ENCODE measurements at places on chromosomes 6 and 20.

- peak; percentile 83 for DNase-seq
These were observed at the start of gene RAB22A for GRCh38 chr20:58309591-58310290. Gene RAB22A (plus strand): TSS chr20:58309715. CDS start chr20:58309977, 262 bp downstream.

GRCh38 chr20:35564905-35565304 lies 23.0 kb downstream of the ERGIC3 start:
- no peak for DNase-seq

DNA sequence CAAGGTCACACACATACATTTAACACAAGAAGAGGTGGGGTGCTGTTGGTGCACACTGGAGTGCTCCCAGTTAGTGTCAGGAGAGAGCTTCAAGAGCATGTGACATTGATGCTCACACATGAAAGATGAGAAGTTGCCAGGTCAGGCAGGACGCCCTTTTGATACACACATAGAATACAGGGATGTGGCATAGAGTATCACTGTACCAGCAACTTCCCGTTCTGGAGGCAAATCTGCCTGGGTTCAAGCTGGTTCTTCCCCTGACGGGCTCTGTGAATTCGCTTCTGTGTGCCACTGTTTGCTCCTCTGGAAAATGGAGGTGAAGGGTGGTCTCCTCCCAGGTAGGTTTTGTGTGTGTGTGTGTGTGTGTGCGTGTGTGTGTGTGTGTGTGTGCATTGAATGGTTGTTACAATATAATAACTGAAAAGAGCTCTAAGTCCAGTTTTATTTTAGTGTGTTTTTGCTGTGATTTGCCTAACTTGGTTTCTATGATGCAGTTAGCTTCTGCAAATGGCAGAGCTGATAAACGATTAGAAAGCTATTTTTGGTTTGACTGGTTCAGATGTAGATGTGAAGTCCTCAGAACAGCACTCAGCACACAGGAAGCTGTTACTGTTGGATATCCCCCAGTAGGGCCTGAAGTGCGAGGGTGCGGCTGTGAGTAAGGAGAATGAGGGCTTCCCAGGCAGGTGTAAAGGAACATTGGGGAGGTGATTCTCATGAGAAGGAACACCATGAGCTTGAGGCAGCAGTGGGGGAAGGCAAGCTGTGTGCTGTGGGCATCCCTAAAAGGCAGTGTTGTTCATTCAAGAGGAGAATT lies 53.4 kb downstream of the HIVEP1 start:
- no peak for DNase-seq

GRCh38 chr20:3730803-3731672 lies 1.4 kb upstream of the HSPA12B start:
- no peak for DNase-seq

DNA sequence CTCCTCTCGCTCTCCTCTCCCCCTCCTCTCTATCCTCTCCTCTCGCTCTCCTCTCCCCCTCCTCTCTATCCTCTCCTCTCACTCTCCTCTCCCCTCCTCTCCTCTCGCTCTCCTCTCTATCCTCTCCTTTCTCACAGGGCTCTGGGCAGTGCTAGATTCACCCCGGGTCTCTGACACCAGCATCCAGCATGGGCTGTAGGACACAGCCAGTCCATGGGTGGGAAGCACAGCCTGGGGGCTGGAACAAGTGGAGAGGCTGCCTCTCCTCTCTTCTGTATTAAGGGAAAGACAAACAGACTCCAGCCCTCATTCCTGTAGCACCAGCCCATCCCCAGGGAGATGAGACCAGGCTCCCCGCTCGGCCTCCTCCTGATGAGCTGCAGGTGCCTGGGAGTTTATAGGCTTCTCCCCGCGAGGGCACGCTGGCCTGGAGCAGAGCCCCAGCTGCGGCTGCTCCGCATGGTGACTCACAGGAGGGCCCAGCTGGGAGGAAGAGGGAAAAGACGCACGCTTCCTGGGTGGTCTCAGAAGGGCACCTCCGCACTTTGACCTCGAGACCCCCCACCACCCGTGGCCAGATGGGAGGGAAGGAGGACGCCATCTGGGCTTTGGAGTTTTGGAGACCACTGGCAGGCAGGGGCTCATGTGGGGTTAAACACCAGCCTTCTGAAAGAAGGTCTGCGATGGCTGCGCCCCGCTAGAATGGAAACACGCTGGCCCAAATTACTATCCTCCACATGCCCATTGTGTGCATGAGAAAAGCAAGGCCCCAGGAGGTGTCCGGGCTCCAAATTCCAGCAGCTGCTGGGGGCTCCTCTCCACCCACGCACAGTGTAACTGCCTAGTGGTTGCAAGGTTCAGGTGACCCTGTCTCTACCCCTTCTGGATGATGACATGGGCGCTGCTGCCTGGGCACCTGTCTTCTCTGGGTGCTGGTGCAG lies 68.0 kb downstream of the BMP7 start:
- DNase-seq, result no peak

Measured in MM.1S (cell line).